OCI-LY7 (cell line): ENCODE measurements at places on chromosomes 6 and 20.

- no peak for DNase-seq
These were observed 8.7 kb downstream of the GFRA4 start for GRCh38 chr20:3654326-3655130.

- DNase-seq, result no peak
These were observed 158.6 kb downstream of the GJA1 start for GRCh38 chr6:121594053-121594452.

DNA sequence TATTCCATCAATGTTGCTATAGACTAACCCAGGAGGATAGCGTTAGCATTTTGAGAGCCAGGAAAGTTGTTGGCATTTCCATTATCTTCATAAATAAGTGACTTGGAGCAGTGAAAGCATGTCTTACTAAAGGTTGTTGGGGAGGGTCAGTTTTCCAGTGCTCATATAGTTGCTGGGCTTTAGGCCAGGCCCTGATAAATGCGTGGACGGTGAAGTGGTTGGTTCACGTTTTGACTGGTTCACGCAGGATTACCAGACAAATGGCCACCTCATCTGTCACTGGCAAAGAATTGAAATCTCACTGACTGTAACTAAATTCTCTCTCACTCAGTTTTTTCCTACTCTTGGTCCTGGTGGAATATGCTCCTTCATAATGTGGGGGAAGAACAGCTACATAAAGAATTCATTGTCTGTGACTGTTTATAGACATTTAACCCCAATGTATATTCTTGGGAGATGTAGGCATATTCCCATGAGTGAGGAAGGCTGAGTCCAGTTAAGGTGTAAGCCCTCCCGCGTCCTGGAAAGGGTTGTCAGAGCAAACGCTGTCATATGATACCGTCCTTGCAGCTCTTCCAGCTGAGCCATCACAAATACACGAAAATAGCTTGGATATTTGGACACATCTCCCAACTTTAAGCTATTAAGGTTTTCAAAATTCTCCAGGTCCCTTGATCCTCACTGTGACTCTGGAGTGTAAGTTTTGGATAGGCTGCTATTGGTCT lies 27.8 kb downstream of the LRRC1 start:
- no peak for DNase-seq

GRCh38 chr6:30782425-30783014 lies 38.2 kb upstream of the IER3 start:
- no peak for DNase-seq

DNA sequence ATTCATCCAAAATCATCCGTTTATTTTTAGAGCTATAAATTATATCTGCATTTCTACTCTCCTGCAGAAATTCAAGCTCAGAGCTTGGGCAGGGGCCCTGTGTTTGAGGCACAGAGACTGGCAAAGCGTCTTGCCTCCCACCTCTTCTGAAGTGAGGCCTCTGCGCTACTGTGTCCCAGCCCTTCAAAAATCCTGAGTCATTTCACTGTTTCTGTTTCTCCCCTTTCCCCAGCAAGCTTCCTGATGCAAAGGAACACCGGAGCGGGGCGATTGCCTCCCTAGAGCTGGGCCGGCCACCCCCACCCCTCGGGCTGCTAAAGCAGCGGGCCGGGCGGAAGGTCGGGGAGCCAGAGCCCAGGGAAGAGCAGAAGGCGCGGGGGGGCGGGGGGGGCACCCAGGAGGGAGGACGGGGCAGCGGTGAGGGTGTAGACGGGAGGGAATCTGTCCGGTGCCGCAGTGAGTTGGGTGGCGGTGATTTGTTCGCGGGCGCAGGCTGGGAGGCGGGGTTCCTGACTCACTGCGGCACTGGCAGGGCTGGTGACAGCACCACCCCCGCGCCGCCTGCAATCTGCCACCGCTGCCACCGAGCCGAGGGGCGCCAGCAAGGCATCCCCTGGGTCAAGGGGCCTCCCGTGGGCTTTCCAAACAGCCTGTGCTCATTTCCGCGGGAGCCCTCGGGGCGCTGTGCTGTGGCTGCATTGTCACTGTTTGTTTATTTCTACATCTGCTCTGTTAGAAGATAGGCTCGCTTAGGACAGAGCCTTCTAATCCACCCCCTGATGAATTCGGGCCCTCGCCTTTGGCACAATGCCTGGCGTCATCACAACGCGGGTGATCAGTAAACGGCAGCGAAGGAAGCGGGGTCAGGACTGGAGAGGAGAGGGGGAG lies 46.5 kb upstream of the SNAP25 start:
- DNase-seq, result no peak

- DNase-seq, result no peak
These were observed 10.9 kb downstream of the HIVEP1 start for GRCh38 chr6:12022953-12023388.

GRCh38 chr6:56995347-56995902 lies 40.5 kb downstream of the BEND6 start:
- peak; percentile 6 for DNase-seq
